Hippocampal formation (tissue), 2 donors: ENCODE measurements at places on chromosomes 7 and 10.

DNA sequence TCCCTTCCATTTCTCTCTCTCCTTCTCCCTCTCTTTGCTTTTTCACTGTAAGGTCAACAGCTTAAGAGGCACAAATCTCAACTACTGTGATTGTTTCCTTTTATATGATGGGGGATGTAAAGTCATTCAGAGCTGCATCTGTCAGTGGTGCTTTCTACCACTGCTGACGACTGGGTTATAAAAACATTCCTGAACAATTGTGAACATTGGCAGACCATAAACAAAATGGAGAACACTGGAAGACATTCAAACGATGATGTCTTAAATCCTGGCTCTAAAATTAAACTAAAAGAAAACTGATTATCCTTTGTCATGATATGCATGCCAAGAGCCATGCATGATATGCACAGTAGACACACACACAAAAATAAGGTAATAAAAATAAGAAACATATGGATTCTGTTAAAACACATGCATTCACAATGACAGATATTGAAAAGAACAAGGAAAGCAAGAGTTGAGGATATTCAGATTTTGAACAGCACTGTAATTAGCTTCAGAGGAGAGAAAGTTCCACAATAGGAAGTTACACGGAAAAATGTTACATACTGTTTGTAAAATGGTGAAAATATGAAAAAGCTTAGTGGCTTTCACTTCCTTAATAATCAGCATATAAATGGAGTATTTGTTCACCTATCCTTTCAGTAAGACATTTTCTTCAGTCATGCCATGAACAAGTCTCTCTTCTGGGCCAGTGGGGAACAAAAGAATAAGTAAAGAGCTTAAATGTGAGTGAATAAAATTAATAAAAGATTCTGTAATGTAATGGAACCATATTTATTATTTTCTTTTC lies 89.2 kb downstream of the RNLS start:
- no peak for DNase-seq

DNA sequence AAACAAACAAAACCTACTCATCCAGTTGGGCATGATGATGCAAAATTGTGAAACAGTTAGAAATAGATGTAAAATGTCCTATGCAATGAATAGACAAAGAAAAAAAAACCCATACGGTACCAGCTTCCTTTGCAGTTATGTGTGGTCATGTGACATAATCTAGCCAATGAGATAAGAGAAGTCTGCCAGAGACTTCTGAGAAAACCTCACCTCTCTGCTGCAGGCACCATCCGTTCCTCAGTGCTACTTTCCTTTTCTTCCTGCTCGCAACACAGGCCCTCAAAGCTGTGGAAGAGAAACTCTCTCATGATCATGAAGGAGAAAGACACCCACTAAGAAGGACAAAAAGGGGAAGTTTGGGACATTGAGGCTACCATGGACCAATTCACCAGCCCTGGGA lies 76.8 kb upstream of the CARD11 start:
- DNase-seq: no peak

DNA sequence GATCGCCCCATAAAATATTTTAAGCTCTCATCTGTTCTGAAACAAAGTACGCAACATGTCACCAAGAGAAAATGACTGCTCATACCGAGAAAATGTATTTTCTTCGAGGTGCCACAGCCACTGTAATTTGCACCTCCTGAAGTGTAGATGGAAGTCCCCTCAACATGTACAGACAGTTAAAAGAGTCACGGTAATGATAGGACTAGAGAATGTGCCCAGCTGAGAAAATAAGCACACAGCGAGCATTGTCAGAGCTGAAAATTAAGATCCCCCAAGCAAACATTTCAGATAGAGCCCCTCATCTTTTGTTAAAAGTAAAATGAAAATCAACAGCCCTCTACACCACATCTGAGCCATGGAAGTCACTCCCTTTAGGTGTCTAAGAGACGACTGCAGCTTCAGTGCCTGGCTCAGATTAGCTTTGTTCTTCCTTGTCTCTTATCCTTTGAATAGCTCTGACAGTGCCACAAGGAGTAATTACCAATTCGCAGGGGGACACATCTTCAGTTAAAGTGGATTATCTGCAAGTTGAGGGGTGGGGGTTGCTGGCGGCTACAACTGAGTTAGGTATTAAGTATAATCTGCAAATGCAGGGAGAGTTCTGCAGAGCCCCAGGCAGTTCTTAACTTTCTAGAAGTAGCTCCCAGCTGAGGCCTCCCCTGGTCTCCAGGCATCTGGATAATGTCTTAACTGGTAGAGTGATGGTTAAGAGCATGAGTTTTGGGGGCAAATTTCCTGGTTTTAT lies 222.7 kb upstream of the C7orf33 start:
- no peak for DNase-seq

- DNase-seq: no peak
These were observed 44.6 kb upstream of the C1QL3 start for GRCh38 chr10:16566202-16566805.

- DNase-seq: no peak
These were observed 258.6 kb downstream of the CNTNAP2 start for GRCh38 chr7:146375170-146375569.

- DNase-seq: no peak
These were observed 28.5 kb downstream of the MKLN1 start for GRCh38 chr7:131355917-131356777.

DNA sequence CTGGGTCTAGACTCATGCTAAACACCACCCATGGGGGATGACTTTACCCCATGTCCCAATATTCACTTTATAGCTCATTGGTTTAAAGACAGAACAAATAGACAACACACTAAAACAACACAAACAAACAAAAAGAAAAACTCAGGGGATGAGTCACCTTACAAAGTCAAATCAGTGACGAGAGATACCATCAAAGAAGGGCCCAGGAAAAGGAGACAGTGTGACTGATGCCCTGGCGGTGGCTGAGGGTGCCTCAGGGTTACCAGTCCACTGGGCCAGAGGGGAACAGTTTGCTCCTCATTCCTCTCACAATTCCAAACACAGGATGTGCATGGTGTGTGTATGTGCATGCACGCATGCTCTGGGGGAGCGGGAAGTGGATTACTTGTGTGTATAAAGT lies 171.3 kb upstream of the PRKCQ start:
- DNase-seq: no peak

DNA sequence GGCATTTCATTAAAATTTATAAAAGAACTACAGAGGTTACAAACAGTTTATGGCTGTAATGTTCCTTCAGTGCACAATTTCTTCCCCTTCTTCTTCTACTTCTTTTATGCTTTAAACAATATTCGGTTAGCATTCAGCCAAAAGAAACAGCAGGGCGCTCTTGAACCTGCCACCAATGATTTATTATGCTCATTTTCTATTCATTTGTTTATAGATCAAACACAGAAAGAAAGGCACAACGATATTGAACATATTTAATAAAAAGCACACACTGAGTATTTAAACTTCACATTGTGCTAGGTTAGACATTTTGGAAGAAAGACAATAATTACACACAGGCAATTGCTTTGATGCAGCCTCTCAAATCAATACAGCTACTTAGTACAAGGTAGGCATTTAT lies 1025.8 kb upstream of the LRRN3 start:
- DNase-seq: no peak

GRCh38 chr7:26673271-26673670 lies 191.1 kb downstream of the SKAP2 start:
- no peak for DNase-seq

GRCh38 chr10:88045656-88046415 lies 182.4 kb downstream of the PTEN start:
- DNase-seq: no peak

- no peak for DNase-seq
These were observed 45.9 kb upstream of the BET1 start for GRCh38 chr7:94050046-94050445.
